ENCODE measurements at places on chromosomes 3 and 15.

GRCh38 chr3:4897765-4898453, 81.3 kb upstream of the BHLHE40 start:
- no peak for DNase-seq

DNA sequence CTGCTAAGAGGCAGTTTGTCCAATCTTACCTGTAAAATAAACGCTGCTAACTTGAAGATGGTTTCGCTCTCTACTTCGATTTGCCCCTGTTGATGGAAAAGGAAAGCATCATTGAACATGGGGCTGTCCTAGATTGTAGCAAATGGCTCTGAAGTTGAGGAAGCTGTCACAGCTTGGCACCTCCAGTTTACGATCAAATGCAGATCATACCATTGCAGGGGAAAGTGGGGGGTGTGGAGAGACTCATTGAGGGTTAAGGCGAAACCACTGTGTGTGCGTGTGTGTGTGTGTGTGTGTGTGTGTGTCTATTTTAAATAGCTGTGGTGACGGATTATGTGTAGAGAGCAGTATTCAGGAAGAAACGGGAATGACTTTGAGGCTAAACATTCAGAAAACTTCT, 127.6 kb upstream of the LMOD3 start:
- DNase-seq, result no peak

DNA sequence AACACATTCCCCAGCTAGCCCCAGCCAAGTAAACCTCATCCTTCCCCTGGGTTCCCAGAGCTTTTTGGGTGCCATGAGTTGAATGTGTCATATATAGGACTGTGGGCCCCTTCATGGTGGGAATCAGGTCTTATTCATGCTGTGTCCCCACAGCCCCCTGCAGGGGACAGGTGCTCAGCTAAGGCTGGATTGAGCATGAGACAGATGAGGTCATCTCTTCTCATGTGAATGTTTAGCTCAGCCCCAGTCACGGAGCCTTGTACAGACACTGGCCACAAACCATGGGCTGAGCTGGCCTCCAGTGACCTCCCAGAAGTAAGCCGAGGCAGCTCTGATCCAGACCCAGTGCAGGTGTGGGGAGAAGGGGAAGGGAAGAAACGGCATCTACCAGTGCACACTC, 70.7 kb downstream of the C3orf70 start:
- no peak for DNase-seq

DNA sequence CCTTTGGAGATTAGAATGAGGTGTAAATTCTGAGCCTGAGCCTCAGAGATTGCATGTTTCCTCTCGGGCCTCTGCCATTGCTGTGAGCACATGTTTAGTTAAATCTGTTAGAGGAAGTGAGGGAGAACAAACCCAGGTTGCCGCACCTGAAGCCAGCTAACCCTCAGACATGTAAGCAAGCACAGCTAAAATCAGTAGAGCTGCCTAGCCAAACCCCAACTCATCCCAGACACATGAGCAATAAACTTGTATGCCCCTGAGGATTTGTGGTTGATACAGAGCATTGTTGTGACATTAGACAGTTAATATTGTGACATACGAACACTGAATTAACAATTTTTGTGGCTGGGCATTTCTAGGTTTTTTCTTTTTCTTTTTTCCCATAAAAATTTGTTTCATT, 41.9 kb downstream of the NMD3 start:
- no peak for DNase-seq

- no peak for DNase-seq
Observed at GRCh38 chr3:85808755-85809154, 850.0 kb downstream of the CADM2 start.

DNA sequence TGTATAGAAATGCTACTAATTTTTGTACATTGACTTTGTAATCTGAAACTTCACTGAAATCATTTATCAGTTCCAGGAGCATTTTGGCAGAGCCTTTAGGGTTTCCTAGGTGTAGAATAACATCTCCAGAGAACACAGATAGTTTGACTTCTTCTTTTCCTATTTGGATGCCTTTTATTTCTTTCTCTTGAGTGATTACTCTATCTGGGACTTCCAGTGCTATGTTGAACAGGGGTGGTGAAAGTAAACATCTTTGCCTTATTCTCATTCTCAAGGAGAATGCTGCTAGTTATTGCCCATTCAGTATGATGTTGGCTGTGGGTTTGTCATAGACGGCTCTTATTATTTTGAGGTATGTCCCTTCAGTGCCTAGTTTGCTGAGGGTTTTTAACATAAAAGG, 697.9 kb upstream of the ROBO1 start:
- no peak for DNase-seq

DNA sequence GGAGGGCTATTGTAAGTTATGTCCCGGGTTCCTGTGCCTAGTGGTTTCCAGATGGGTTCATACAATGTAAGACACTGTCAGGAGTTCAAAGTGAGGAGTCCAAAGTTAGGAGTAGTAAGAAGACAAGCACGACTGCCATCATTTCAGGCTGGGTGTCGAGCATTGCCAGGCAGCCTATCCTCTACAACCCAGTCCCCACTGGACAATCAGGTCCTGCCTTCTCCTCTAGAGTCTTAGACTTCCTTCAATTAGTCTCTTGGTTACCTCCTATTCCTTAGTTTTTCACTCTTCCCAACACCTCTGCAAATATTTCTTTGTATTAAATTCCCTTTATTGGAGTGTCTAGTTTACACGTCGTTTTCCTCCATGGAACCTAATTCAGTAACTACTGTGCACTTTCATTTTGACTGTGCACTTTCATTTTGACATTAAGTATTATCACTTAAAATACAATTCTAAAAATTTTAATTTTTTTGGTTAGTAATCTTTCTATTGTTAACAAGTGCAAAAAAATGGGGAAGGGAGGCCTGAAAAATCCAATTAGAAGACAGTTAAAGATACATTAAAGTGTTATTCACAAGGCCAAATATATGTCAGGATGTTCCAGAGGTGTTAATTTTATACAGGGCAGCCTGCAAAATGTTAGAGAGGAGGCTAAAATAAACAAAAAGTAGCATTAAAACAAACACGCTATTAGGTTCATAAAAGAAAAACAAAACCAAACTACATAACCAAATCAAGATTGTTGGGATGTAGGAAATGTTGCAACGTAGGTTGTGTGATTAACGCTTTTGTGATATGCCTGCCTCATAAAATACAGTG, 155.3 kb downstream of the TBL1XR1 start:
- no peak for DNase-seq

GRCh38 chr3:37093481-37093880, 80.9 kb downstream of the LRRFIP2 start:
- no peak for DNase-seq

GRCh38 chr3:191425322-191425734, 35.6 kb upstream of the PYDC2 start:
- DNase-seq, result no peak

GRCh38 chr3:184429786-184430185, 49.9 kb downstream of the CHRD start:
- DNase-seq, result no peak

DNA sequence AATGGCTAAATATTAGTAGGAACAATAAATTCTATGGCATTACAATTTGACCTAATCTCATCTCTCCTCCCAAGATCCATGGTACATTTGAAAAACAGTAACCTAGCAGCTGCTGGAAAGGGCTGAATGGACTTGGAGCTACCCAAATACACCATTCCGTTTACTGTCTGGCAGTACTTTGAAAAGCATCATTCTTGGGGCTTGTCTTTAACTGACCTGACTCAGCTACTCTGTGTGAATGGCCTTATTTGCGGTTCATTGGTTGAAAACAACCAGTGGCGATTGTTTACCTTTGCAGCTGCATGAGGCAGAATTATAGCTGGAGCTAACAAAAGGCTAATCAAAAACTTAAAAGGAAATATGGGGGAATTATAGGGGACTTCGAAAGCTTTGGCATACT, 311.2 kb upstream of the MCTP2 start:
- DNase-seq, result no peak

GRCh38 chr15:72771329-72771725, 12.2 kb downstream of the ADPGK start:
- DNase-seq, result no peak

DNA sequence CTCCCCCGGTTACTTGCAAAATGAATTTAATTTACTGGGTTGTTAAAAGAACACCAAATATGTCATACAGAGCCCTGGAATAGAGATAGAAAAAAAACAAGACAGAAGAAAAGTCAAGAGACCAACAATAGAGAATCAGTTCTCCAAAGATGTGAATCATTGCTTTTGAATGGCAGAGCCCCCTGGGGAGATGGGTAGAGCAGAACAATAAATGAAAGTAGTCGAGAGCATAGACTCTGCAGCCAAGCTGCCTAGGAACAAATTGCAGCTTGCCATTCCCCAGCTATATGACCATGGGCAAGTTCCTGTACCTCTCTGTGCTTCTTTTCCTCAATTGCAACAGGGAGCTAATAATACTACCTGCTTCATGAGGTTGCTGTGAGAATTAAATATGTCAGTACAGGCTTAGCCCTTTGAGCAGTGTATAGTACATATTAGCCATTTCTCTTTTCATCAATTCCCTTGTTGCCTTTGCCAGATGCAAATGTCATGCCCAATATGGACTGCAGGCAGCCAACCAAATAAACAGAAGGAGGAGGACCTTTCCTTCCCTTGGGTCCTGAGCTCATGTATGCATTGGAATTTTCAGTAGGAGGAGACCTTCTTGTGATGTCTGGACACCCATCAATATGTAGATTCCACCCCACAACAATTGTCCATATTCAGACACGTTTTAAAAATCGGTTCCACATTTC, 25.0 kb upstream of the BFSP2 start:
- DNase-seq, result no peak

DNA sequence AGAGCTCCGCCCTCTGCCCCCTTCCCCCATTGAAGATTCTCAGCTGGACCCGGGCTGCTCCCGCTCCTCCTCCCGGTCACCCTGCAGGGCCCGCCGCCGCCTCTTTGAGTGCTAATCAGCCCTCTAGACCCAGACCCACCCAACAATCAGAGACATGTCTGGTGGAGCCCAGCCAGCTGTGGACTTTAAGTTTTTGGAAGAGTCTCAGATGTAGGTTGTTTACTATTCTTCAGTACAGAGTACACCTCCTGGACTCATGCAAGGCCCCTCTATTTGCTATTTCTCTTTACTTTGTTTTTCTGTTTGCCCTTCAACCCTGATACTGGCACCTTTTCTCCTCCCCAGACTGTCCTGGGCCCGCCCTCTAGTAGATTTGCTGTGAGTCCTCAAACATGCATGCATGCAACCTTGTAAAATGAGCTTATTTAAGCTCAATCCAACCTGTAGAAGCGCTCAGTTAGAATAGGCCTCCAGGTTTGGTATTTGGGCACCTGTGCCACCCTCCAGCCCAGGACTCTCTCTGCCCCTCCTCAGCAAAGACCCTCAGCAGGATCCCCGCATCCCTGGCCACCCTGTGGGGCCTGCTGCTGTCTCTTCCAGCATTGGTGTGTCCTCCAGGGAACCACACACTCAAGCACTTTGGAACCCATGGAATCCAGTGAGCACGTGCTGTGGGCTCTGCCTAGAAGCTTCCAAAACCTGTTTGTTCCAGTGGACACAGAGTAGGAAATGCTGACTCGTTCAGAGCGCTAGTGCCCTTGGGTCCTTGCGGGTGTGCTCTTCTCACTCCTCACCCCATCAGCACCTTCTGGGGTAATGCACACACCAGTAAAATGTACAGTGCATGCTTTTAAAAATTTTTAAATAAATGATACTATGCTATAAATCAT, 4.6 kb downstream of the PRR23E start:
- DNase-seq, result no peak

DNA sequence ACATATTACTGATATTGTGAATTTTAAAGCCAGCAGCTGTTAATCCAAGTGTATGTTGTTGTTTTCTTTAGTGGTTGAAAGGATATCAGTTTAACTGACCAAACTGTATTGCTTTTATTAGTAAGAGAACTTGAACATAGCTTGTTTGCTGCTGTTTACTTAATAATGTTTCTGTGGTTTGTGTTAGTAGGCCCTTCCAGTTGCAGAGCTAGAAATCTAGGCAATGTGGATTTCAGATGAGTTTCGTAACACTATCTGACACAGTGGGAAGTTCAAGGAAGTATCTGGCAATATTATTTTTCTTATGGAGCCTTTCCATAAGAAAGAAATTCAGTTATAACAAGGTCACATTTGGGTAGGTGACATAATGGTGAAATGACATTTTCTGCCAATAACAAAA, 18.5 kb downstream of the ZNF609 start:
- DNase-seq, result no peak

GRCh38 chr15:98514034-98514622, 134.2 kb upstream of the IGF1R start:
- DNase-seq, result no peak

GRCh38 chr15:74144153-74144775, 13.9 kb downstream of the ISLR2 start:
- no peak for DNase-seq

GRCh38 chr3:5423076-5423475, 235.6 kb downstream of the EDEM1 start:
- DNase-seq, result no peak

GRCh38 chr15:42508263-42508690, 12.8 kb downstream of the SNAP23 start:
- DNase-seq, result no peak

GRCh38 chr15:85139391-85139790, 157.7 kb downstream of the PDE8A start:
- DNase-seq, result no peak

DNA sequence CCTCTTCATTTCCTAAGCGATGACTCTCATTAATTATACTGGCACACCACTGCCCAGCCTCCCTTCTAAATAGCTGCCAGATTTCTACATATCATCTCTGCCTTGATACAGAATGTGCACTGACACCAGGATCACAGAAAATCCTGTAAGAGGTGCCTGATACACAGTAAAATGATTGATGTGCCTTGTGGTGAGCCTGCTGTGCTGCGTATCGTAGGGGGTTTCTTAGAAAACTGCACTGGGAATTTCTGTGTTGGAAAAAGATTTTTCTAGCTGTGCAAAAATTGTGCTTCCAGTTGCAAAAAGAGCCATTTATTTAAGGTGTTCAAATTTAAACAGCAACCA, 3.0 kb upstream of the PLCH1 start:
- no peak for DNase-seq

DNA sequence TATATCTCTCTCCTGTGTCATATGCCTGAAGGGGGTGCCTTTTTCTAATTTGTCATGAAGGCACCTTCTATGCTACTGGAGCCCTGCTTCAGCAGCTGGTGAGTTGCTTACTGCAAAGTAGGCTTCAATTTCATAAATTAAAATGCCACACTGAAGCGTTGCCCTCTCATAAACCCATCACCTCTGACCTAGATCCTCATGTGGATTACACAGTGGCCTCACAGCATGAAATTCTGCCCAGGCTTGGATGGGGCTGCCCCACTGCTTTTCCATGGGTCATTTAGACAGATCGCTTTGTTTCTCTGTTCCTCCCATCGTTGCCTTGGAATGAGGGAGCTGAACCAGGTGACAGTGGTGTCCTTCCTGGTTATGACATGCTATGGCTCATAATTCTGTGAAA, 131.2 kb downstream of the RPL22L1 start:
- DNase-seq, result no peak

- DNase-seq, result no peak
Observed at GRCh38 chr15:69515926-69516325, 63.3 kb downstream of the RPLP1 start.

DNA sequence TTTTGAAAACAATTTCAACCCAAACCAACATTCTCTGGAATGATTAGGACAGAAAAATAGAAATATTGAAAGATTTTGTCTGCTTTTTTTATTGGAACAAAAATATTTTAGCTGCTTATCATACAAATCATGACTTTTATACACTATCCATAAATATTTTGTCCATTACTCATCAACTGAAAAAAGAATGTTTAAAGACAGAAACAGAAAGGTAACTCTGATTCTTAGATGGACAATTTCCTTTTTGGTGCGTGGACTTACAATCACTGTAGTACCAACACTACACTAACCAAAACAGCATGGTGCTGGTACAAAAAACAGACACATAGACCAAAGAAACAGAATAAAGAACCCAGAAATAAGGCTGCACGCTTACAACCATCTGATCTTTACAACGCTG, 582.8 kb upstream of the CCDC54 start:
- no peak for DNase-seq

All from NCI-H1694 (cell line).